ENCODE measurements at places on chromosomes 3 and 15. TPM values are rescaled to one million over a fixed set of nuclear protein-coding genes. Genes with fewer than 3 reads are reported as not detected.

DNA sequence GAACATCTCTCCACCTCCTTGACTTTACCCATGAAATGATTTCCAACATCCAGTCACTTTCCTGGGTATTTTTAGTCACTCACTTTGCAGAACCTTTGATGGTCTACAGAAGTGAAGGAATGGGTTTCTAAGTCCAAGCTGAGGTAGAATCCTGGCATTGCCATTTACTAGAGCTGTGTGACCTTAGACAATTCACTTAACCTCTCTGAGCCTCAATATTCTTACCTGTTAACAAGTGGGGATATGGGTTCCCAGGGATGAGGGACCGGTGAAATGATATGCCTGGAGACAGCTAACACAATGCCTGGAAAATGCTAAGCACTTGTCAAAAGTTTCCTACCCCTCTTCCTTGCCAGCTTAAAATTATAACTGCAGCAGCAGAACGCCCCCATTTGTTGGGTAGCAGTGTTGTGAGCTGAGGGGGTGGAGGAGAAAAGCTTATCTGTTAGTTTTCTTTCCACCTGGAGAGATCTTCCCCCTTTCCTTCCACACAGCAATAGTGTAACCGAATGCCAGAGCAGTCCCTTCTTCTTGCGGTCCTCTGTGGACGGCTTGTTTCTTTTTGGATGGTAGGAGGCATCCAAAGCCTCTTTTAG is 319.2 kb upstream of the LRRFIP2 start:
- no peak for DNase-seq
- no peaks in the 10 kb centered on the region for H3K36me3 ChIP-seq
- no peaks in the 10 kb centered on the region for H3K27me3 ChIP-seq
- no peak overlapping the region for H3K27ac ChIP-seq
- H3K4me1 ChIP-seq: peaks cover 44% of the 10 kb centered on the region

DNA sequence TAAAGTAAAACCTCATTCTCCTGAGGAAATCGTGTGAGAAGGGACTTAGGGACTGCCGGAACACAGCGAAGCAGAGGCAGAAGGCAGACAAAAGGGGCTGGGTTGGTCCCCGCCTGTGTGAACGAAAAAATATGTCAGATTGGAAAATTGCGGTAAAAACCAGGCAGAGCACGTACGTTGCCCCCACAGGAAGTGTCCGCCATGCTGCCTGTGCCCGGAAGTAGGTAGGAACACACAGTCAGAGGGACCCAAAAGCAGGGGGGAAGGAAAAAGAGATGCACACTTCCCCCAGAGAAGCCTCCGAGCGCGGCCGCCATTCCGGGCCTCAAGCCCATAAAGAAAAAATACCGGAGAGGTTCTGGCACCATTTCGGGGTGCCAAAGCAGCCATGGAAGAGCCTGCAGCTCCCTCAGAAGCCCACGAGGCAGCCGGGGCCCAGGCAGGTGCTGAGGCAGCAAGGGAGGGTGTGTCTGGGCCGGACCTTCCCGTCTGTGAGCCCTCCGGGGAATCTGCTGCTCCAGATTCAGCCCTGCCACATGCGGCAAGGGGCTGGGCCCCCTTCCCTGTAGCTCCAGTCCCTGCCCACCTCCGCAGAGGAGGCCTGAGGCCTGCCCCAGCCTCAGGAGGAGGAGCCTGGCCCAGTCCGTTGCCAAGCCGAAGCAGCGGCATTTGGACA is at the start of gene MKRN3:
Gene MKRN3, plus strand, starts transcription at position 280 of the 676 bp plus-strand sequence. Its CDS starts 109 bp downstream, at position 389.
- H3K4me1 ChIP-seq: no peaks in the 10 kb centered on the region
- no peak for DNase-seq
- no peaks in the 10 kb centered on the region for H3K36me3 ChIP-seq
- H3K27ac ChIP-seq: no peak within 1 kb of the TSS
- H3K4me3 ChIP-seq: no peak within 1 kb of the TSS

- H3K4me3 ChIP-seq: no peak overlapping the region
- no peaks in the 10 kb centered on the region for H3K36me3 ChIP-seq
- DNase-seq: no peak
These were observed 28.5 kb upstream of the SFMBT1 start for GRCh38 chr3:53074366-53074696.

Gene RAB6B
- 4.4 TPM for total RNA-seq

Gene HLTF
- total RNA-seq: 43.4 TPM

Gene LPCAT4
- 12.1 TPM for total RNA-seq

- no peaks in the 10 kb centered on the region for H3K36me3 ChIP-seq
- no peak for DNase-seq
- no peaks in the 10 kb centered on the region for H3K27me3 ChIP-seq
- no peak overlapping the region for H3K4me3 ChIP-seq
These were observed 1044.2 kb downstream of the AGBL1 start for GRCh38 chr15:87123676-87124382.

DNA sequence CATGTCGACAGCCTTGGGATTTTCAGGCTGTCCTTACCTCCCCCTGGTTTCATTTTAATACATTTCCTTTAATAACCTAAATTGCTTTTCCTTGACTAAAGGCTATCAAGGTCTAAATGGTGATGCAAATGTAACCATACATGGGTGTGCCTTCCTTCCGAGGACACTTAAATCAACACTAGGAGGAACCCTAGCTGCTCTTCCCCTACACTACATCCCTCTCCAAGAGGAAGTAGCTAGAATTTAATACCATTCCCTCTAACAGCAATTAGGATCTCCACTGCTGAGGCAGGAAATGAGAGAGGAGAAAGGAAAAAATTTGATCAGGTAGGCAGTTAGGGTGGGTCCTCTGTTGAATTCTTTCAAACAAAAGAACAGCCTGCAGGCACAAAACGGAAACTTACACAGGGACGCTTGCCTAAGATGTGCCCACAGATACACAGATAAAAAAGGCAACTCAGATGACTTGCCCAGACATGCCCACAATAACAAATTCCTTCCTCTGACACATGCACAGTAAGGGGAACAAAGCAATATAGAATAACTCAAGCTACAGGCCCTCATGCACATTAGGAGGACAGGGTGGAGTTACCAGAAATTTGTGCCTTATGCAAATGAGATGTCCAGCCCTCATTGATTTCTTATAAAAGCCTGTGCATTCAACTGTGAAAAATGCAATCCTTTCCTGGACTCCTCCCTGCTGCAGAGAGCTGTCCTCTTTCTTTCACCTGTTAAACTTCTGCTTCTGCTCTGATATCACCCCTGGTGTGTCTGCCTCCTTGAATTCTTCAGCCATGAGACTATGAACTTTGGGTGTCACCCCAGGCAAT is 1024.4 kb upstream of the CADM2 start:
- H3K27me3 ChIP-seq: no peaks in the 10 kb centered on the region
- H3K27ac ChIP-seq: no peak overlapping the region
- no peaks in the 10 kb centered on the region for H3K36me3 ChIP-seq
- no peak overlapping the region for H3K4me3 ChIP-seq
- H3K4me1 ChIP-seq: no peaks in the 10 kb centered on the region

DNA sequence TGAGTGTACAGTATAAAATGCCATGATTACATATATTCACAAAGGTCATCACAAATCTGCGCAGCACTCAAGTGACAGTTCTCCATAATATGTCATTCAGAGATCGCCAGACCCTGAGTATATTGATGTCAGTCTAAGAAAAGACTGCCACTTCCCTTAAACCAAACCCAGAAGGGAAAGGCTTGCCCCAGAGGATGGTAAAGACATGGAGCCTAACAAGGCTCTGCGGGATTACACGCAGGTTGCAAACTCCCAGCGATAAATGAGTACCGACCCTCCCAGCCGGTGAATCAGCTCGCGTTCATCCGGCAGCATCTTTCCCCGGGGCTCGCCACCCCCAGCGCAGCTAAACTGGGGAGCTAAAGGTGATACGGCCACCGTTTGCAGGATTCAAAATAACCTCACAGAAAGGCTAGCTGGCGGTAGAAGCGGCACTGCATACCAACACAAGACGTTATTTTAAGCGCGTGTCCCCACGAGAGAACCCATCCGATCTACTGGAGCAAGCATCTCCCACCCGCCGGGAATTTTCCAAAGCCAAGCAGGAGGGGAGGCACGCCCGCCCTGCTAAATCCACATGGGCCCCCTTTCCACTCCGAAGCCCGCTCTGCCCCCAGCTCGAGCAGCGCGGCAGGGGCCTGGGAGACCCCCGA is 643 bp downstream of the MYO5A start:
- H3K4me1 ChIP-seq: peaks cover 8% of the 10 kb centered on the region
- peak; percentile 32 for DNase-seq
- H3K4me3 ChIP-seq: peak overlapping the region; percentile 57
- H3K27ac ChIP-seq: peak overlapping the region; percentile 64
- H3K36me3 ChIP-seq: no peaks in the 10 kb centered on the region

Gene RBMS3
- 116 TPM for total RNA-seq

- H3K4me3 ChIP-seq: no peak overlapping the region
- H3K27ac ChIP-seq: no peak overlapping the region
- no peaks in the 10 kb centered on the region for H3K4me1 ChIP-seq
- no peaks in the 10 kb centered on the region for H3K36me3 ChIP-seq
- no peak for DNase-seq
These were observed 264.2 kb downstream of the VPS13C start for GRCh38 chr15:61796056-61796455.

DNA sequence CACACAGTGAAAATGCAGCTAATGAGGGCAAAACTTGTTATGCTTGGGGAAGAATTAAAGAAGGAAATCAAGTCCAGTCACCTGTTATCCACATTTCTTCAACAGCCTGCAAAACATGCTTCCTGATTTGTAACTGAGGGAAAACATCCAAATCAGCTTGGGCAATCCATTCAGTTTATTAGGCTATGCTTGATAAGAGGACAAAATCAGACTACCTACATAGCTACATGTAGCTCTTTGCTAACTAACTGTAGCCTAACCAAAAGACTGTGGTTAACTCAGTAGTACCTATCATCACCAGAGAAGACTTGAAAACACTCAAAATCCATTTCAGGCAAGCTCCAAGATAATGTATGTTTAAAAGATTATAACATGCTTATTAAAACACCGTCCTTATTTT is 436.4 kb downstream of the SHQ1 start:
- H3K36me3 ChIP-seq: no peaks in the 10 kb centered on the region
- peaks cover 4% of the 10 kb centered on the region for H3K4me1 ChIP-seq
- DNase-seq: no peak

Gene B3GALNT1
- total RNA-seq: 29.2 TPM

DNA sequence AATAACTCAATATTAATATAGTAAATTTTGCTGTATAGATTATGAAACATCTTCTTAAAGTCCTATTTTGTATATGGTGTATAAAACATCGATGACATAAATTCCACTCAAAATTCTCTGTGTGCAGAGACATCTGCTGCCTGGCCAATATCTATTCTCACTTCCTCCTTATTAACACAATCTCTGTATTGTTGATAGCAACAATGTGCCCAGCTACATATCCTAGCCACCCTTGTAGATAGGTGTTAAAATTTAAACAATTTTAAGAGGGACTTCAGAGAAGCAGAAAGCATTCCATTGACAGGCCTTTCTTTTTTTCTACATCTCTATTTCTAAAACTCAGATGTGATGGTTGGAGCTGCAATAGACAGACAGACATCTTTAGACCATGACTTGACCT is 72.3 kb downstream of the FGF12 start:
- H3K36me3 ChIP-seq: no peaks in the 10 kb centered on the region
- no peaks in the 10 kb centered on the region for H3K27me3 ChIP-seq
- no peak overlapping the region for H3K4me3 ChIP-seq

Gene IGSF11
- total RNA-seq: 0.94 TPM

DNA sequence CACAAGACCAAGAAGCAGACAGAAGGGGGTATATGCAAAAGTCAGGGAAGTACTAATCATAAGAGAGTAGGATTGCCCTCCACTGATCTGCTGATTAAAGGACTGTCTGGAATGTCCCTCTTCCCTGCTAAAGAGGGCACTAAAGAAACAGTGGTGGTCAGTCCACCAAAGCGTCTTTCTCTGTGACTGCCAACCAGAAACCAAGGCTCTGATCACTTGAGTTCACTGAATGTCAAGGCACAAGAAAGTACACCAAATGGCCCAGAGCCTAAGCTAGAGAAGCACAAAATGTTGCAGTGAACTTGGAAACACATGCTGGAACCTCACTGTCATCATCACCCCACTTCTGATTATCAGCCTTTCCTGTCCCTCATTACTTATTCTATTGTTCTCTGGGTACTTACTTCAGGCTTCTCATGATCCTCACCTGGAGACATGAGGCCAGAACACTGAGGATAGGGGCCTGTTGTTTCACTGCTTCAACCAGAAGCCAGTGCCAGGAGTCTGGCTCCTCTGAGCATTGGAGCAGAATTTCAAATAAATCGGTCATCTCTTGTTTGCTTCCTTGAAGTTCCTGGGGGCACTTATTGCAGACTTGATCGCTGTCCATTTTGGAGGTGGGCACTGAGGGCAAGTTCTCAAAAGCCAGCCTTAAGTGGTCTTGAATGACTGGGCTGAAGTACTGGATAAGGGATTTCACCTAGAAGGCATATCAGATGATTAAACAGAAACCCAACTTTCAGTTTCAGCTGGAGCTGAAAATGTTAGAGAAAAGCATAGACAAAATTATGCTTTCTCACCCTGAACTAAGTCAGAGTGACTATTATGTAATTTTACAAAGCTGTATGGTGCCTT is 58.9 kb downstream of the EIF3J start:
- no peaks in the 10 kb centered on the region for H3K27me3 ChIP-seq
- H3K27ac ChIP-seq: peak overlapping the region; percentile 94
- no peak overlapping the region for H3K4me3 ChIP-seq
- peaks cover 77% of the 10 kb centered on the region for H3K4me1 ChIP-seq
- DNase-seq: peak; percentile 74

GRCh38 chr3:174498638-174499037 is 360.5 kb upstream of the NAALADL2 start:
- H3K27ac ChIP-seq: no peak overlapping the region
- H3K4me1 ChIP-seq: no peaks in the 10 kb centered on the region
- no peaks in the 10 kb centered on the region for H3K36me3 ChIP-seq
- H3K4me3 ChIP-seq: no peak overlapping the region
- no peaks in the 10 kb centered on the region for H3K27me3 ChIP-seq

DNA sequence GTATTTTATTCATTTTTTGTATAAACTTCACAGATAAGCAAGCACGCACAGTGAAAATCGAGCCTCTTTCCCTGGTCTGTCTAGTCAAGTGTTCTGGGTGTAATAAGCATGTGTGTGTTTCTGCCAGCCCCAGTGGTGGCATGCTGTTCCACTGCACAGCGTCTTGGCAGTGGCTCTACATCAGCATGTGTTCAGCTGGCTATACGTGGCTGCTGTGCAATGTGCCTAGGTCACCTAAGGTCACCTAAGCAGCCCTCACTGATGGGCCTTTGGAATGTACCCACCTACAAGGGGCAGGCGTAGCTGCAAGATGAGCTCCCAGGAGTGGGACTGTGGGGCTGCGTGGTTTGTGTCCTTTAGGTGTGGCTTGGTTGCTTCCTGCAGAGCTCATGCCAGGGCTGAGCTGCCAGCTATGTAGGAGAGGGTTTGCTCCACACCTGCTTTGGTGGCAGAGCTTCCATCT is 4.9 kb downstream of the LIMD1 start:
- peaks cover 70% of the 10 kb centered on the region for H3K4me1 ChIP-seq
- peak overlapping the region; percentile 17 for H3K27ac ChIP-seq
- no peaks in the 10 kb centered on the region for H3K27me3 ChIP-seq
- no peak overlapping the region for H3K4me3 ChIP-seq
- H3K36me3 ChIP-seq: no peaks in the 10 kb centered on the region
- DNase-seq: peak; percentile 66

Gene KCNMB2
- 0.81 TPM for total RNA-seq

GRCh38 chr3:111496894-111497559 is 45.0 kb upstream of the CD96 start:
- H3K4me1 ChIP-seq: no peaks in the 10 kb centered on the region
- no peak overlapping the region for H3K27ac ChIP-seq
- no peak for DNase-seq
- no peak overlapping the region for H3K4me3 ChIP-seq
